ENCODE measurements at places on chromosomes 4 and X.

- no peak for DNase-seq
These were observed 197.9 kb downstream of the ARHGAP10 start for GRCh38 chr4:147929746-147930145.

- peak; percentile 78 for DNase-seq
These were observed 93.3 kb downstream of the ANXA3 start for GRCh38 chr4:78644744-78645330.

- DNase-seq, result no peak
These were observed 11.1 kb downstream of the UBE2NL start for GRCh38 chrX:143894938-143895337.

DNA sequence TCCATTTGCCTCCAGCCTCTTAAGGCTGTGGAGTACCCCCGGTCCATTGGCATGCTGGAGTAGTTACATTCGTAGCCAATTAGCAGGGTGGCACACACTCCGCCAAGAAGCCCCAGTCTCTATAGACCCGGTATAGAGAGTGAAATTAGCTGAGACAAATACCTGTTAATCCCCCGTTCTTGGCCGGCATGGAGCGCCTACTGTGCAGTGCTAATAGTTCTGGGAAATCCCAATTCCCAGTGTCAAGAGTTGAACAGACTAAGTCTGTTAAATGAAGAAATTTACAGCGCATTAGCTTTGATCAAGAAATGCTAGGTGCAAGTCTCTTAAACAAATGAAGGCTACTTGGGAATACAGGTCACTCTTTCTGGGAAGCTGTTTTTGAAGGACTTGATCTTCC is 127.8 kb upstream of the ARX start:
- no peak for DNase-seq

DNA sequence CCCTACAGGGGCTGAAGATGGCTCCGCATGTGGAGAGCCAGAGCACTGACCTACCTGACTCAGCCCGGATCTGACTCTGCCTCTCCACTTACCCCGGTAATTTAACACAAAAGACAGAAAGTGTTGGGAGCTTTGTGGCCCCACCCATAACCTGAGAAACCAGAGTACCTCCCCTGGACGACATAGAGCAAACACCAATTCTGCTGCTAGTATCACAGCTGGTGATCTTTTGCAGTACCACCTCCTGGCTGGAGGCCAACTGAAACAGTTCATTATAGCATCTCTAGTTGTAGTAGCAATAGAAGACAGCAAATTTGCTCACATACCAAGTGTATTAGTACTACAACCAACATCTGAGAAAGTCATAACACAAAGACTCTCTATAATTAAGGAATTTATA is 443.9 kb downstream of the KLHL4 start:
- no peak for DNase-seq

GRCh38 chrX:133544115-133544514 is 128.8 kb upstream of the GPC4 start:
- peak; percentile 6 for DNase-seq

DNA sequence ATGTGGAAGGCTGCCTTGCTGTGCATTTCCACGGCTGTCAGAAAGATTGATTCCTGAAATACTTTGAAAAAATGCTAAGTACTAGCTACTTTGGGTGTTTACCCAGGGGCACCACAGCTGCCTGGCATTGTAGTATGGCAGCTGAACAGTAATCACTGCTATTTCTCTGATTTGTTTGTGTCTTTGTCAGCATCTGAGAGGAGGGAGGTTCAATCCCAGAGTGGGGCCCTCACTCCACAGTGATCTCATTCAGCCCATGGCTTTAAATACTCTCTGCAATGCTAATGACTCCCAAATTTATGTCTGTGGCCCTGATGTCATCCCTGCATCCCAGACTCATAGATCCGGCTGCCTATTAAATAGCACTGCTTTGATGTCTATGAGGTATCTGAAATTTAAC is 575.3 kb upstream of the MAGEB2 start:
- DNase-seq, result no peak

DNA sequence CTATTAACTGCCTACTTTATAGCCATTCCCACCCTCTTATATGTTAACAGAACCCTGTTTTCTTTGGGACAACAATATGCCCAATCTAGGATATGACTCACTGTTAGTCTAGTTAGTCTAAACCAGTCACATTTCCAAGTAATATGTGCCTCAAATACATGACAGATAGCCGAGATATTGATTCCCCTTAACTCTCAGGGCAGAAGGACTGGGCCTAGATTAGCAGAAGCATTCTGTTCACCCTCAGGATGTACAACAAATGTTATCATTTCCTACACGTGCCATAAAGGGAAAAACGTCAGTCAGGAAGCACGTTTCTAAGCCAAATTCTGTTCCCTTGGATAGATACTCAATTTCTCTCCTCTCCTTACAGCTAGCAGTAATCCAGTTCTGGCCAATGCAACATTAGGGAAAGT is 114.1 kb downstream of the SLC10A7 start:
- DNase-seq, result no peak

- DNase-seq, result no peak
These were observed 19.8 kb upstream of the LGI2 start for GRCh38 chr4:25050370-25051078.
